Activated CD4-positive, alpha-beta T cell treated with anti-CD3 and anti-CD28 coated beads for 36 hours (primary cell): ENCODE measurements at places on chromosomes 2 and 18.

- H3K27ac ChIP-seq: no peak overlapping the region
- H3K4me1 ChIP-seq: no peaks in the 10 kb centered on the region
- H3K27me3 ChIP-seq: no peaks in the 10 kb centered on the region
Measured at GRCh38 chr2:188937228-188938220, 36.6 kb upstream of the COL3A1 start.

- no peaks in the 10 kb centered on the region for H3K4me1 ChIP-seq
- H3K4me3 ChIP-seq: no peak overlapping the region
- no peaks in the 10 kb centered on the region for H3K27me3 ChIP-seq
- no peak overlapping the region for H3K27ac ChIP-seq
- no peak for DNase-seq
- H3K36me3 ChIP-seq: no peaks in the 10 kb centered on the region
Measured at GRCh38 chr18:79540161-79540903, 139.3 kb upstream of the CTDP1 start.

DNA sequence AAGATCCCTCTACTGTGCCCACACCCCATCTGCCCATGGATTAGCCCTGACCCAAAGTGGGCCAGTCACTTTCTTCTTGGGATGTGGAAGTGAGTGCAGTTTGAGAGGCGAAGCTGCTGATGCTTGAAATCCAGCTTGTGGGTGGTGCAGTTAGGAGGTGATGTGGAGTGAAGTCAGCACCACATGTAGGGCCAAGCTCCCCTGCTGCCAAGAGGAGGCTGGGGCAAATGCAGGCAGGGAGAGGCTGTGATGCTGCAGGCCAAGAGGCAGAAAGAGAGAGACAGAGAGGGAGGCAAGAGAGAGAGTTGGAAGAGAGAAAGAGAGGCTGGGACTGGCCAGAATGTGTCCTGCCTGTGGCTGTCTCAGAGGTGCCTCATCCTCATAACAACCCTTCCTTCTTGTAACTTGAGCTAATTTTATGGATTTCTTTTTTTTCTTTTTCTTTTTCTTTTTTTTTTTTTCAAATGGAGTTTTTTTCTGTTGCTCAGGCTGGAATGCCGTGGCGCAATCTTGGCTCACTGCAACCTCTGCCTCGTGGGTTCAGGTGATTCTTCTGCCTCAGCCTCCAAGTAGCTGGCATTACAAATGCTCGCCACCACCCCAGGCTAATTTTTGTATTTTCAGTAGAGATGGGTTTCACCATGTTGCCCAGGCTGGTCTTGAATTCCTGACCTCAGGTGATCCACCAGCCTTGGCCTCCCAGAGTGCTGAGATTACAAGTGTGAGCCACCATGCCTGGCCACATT lies 35.3 kb upstream of the CAB39 start:
- H3K27ac ChIP-seq: no peak overlapping the region
- H3K4me3 ChIP-seq: no peak overlapping the region
- H3K4me1 ChIP-seq: peaks cover 20% of the 10 kb centered on the region
- H3K27me3 ChIP-seq: no peaks in the 10 kb centered on the region
- no peak for DNase-seq
- H3K36me3 ChIP-seq: no peaks in the 10 kb centered on the region

DNA sequence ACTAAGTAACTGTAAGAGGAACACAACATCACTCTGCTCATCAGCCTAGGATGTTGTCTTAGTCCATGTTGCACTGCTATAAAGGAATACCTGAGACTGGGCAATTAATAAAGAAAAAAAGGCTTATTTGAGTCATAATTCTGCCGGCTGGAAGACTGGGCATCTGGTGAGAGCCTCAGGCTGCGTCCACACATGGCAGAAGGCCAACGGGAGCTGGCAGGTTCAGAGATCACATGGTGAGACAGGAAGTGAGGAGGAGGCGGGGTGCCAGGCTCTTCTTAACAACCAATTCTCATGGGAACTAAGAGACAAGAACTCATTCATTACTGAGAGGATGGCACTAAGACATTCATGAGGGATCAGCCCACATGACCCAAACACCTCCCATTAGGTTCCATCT lies 46.8 kb downstream of the EPG5 start:
- peaks cover 15% of the 10 kb centered on the region for H3K4me1 ChIP-seq
- H3K36me3 ChIP-seq: peaks cover 40% of the 10 kb centered on the region
- H3K27ac ChIP-seq: no peak overlapping the region
- no peak overlapping the region for H3K4me3 ChIP-seq
- no peaks in the 10 kb centered on the region for H3K27me3 ChIP-seq

- H3K27me3 ChIP-seq: no peaks in the 10 kb centered on the region
- H3K27ac ChIP-seq: peak overlapping the region; percentile 95
- no peak for DNase-seq
- H3K36me3 ChIP-seq: peaks cover 2% of the 10 kb centered on the region
- peak overlapping the region; percentile 53 for H3K4me3 ChIP-seq
- H3K4me1 ChIP-seq: peaks cover 78% of the 10 kb centered on the region
Measured at GRCh38 chr2:196183528-196184231, 12.3 kb upstream of the STK17B start.

DNA sequence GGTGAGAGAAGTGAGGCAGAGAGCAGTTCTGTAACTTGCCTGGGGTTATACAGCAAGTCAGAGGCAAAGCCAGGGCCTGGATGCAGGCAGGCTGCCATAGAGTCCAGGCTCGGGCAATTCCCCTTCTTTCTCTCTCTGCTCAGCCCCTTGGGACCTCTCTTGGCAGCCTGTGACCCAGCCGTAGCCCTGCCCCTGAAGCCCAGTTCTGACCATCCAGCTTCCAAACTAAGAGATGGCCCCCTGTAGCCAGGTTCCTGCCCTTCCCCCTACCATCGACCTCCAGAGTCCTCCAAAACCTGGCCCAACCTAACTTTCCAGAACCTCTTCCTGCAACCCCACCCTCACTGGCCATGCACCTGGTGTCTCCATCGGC lies 201.2 kb downstream of the CTIF start:
- no peak for DNase-seq
- H3K36me3 ChIP-seq: no peaks in the 10 kb centered on the region
- no peak overlapping the region for H3K27ac ChIP-seq
- H3K27me3 ChIP-seq: no peaks in the 10 kb centered on the region
- H3K4me1 ChIP-seq: peaks cover 3% of the 10 kb centered on the region
- H3K4me3 ChIP-seq: no peak overlapping the region

- H3K4me1 ChIP-seq: no peaks in the 10 kb centered on the region
- DNase-seq: no peak
- H3K27ac ChIP-seq: no peak overlapping the region
- H3K4me3 ChIP-seq: no peak overlapping the region
- no peaks in the 10 kb centered on the region for H3K27me3 ChIP-seq
Measured at GRCh38 chr2:116922414-116922813, 892.1 kb upstream of the DDX18 start.

- no peak overlapping the region for H3K4me3 ChIP-seq
- no peak overlapping the region for H3K27ac ChIP-seq
- peaks cover 8% of the 10 kb centered on the region for H3K27me3 ChIP-seq
- no peak for DNase-seq
- H3K4me1 ChIP-seq: no peaks in the 10 kb centered on the region
Measured at GRCh38 chr2:118974103-118974993, 32.4 kb downstream of the MARCO start.
